Right renal cortex interstitium (tissue), 3 donors: ENCODE measurements at places on chromosomes 7 and 10. TPM values are rescaled to one million over a fixed set of nuclear protein-coding genes. Genes with fewer than 3 reads are reported as not detected.
A peak's percentile ranks its signal among the peaks of the same experiment; 100 is the strongest.

CDC14C gene
- polyA plus RNA-seq = not detected

ARMC3 gene
- polyA plus RNA-seq = 13.2 TPM

STEAP4 gene
- 0.11 TPM for polyA plus RNA-seq

DNA sequence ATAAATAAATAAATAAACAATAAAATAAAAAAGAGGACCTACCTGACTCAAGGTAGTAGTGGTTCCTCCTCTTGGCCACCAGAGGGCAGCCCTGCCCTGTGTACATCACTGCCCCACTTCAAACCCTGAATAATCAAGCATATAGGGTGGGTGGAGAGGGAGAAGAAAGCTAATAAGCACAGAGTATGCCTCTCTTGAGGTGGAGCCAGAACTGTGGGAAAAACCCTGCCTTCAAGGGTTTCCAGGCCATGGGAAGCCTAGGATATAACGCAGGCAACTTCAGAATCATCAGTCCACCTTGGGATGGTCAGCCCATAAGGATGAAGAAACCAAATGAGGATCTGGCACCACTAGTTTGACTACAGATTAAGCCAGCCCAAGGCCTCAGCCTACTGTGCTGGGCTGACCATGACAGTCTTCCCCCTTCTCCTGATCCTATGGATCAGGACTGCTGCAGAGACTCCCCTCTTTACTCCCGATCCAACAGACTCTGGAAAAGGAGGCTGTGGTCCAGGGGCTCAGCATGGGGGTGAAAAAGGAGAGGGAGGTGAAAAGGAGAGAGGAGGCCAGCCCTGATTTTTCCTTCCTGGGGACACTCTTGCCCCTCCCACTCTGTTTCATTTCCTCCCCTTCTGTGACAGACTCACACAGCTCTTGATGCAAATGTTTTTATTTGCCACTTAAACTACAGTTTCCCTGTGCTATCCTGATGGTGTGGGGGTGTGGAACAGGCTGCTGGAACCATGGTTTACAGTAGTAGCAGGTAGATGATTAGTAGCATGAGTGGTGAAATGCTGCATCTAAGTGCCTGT lies 10.1 kb downstream of the AVPI1 start:
- DNase-seq = no peak

GRCh38 chr10:45581582-45582385 lies 90.8 kb downstream of the ZFAND4 start:
- no peak for DNase-seq

DNA sequence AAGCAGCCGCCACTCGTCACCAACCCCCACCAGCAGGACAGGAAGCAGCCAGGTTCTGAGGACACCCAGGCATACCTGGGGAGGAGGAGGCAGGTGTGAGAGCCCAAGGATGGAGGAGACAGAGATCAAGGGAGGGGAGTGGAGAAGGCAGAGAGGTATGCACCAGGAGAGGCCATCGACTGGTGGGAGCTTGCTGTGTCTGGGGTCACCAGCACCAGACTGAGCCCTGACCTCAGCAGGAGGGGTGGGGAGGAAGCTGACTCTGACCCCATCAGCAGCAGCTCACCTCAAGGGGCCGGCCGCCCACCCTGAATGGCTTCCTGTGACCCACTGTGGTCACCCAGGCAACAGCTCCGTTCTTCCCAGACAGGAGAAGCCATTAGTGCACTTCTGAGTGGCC lies 7.8 kb downstream of the VIPR2 start:
- no peak for DNase-seq

- DNase-seq = peak; percentile 45
These were observed 20.6 kb upstream of the RHOBTB1 start for GRCh38 chr10:60964257-60965235.

DNA sequence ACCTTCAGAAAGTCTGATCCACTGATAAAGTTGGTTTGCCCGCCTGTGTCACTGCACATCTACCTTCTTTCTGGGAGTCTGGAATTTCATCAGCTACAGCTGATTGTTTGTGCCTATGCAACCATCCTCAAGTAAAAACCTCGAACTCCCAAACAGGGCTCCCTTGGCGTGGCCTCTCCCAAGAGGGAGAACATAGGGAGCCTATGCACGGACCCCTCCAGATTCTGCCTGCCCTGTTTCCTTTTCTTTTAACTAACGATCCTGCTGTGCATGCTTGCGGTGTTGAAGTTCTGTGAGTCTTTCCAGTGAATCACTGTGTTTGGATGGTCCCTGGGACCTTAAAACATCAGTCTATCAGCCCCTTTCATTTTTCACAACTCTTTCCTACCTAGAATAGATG lies 226.9 kb upstream of the SEMA3D start:
- no peak for DNase-seq

GRCh38 chr10:120420421-120420820 lies 36.6 kb upstream of the PLPP4 start:
- no peak for DNase-seq

DNA sequence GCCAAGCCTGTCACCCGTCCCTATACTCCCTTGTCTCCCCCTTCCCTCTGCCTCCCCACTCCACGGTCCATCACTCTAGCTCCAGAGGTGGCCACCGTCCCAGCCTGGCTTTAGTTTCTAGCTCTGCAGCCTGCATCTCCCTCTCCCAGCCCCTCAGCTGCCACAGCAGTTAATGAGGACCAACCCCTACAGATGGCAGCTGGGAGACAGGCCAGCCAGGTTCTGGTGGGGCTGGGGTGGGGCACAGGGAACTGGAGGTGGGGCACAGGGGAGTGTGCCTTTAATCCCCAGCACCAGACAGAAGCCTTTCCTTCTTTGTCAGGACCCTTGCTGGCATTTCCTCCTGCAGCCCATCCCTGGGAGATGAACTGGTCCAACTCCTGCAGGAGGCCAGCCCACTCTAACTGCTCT lies 21.1 kb downstream of the UNC5B start:
- no peak for DNase-seq

DNA sequence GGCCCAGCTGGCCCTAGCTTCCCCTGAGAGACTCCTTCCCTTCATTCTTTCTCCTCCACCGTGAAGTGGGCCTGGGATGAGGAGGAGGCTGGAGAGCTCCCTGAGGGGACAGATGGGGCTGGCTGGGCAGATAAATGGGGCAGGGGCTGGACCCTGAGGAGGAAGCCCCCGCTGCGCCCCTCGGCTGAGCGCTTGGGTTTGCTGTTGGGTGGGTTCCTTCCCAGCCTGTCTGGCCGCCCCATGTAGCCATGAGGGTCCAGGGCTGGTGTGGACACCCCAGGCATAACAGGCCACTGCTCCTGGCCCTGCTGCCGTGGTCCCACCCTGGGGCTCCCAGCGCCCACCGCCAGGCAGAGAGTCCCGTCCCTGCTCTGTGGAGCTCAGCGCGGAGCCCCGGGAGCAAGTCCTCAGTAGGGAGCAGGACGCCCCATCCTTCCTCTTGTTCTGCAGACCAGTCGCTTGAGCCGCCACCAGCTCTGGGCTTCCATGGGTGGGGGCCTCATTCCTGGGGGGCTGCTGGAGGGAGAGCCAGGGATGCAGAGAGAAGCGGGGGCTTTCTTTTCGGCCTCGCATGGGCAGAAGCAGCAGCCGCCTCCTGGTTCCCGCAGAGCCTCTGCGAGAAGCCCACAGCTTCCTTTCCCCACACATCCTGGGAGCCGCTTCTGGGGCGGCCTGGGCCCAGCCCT lies 266.4 kb upstream of the TCERG1L start:
- no peak for DNase-seq

DNA sequence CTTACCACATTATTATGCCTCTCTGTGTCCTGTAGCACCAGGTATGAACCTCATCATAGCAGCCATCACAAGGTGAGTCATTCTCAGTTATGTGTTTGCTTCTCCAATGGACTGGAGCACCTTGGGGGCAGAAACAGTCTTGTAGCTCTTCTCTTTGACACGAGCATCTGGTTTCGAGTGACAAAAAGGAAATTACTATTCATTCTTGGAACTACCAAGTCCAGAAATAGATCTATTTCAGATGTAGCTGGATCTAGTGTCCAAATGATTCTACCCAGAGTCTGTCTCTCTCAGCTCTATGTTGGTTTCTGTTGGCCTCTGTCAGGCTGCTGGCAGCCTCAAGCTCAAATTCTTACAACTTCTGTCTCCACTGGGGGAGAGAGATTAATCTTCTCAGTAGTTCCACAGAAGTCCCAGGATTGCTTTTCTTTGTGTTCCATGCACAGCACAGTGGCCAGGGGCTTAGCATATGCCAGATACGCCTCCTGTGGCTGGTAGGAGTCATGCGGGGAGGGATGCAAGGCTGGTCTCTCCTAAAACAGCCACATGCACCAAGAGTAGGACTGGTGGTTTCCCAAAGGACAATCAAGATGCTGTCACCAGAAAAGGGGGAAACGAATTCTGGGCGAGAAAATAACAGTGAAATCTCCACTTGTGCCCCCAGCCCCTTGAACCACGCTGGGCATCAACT lies 37.2 kb upstream of the PAPSS2 start:
- no peak for DNase-seq

DNA sequence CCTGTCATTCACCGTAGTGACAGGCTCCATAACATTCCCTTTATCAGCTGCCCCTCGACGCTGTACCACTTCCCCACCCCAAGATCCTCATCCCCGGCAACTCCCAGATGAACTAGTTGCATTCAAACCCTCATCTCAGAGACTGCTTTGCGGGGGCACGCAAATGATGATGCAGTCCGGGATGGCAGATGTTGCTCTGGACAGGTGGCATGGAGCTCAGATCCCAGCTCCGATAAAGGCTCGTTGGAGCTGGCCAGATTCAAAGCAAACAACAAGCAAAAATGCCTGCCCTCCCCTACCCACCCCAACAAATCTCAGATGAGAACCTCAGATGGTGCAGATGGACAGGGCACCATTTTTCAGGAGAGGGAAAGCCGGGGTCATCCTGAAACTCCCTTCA lies 46.7 kb downstream of the CARD11 start:
- DNase-seq = no peak

- DNase-seq = no peak
These were observed 70.9 kb downstream of the SYPL1 start for GRCh38 chr7:106041140-106041717.
